ENCODE measurements at places on chromosomes 16 and 17.

- DNase-seq = no peak
These were observed 60.2 kb upstream of the ZKSCAN2 start for GRCh38 chr16:25317732-25318316.

DNA sequence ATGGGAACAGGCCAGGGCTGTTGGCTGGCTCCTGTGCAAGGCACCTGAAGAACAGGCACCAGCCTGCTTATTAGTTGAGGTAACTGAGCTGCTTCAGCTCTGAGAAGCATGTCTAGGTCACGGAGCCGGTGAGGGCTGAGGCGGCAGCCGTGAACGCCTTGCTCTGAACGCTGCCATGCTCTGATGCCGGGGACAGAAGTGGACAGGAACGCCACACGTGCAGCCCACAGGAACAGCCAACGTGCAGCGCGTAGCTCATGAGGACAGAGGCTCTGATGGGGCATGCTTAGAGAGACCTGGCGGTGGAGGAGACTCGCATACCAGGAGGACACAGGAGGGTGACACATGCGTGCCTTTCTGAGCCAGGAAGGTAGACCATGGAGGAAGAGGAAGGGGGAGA, 25.6 kb downstream of the USP22 start:
- DNase-seq = no peak

DNA sequence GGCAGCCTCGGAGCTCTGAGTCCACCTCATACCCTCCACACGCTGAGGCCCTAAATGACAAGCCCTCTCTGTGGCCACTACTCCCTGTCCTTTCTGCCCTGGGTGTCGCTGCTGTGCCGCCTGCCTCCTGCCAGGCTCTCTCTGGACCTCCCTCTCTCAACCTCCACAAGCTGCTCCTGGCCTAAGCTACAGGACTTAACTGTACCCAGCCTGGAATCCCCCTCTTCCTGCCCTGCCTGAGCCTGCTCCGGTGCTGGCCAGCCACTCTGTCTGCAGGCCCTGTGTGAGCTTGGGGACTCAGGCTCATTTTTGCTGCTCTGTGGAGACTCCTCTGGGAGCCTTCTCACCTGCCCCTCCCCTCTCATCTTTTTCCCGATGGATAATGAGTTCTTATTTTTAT, 21.5 kb downstream of the IFT140 start:
- DNase-seq = no peak

DNA sequence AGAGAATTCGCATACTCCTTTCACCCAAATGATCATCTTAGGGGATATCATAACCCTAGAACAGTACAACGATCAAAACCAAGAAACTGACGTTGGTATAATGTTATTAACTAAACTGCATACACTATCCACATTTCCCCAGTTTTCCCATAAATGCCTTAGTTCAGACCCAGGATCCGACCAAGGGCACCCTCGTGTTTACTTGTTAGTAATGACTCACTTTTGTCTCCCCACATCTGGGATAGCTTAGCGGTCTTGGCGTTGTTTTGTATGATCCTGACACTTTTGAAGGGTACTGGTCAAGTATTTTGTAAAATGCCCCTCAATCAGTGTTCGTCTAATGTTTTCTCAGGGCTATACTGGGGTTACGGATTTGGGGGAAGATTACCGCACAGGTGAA, 8.0 kb downstream of the HS3ST3A1 start:
- DNase-seq = peak; percentile 73

GRCh38 chr17:75835654-75835987, 8.6 kb downstream of the UNC13D start:
- no peak for DNase-seq

DNA sequence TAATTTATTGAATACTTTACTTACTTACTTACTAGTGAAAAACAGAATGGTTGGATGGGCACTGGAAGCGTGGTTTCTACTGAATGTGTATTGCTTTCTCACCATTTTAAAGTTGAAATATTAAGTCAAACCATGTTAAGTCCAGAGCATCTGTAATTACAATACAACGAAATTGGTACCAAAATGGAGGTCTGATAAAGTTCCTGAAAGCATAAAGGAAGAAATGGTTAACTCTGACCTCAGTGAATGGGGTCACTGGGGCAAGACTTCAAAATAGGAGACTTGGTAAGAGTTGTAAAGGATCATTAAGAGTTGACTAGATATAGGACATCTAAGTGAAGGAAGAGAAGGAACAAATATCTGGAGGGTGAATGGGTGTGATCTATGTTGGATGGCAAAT, 237.1 kb downstream of the MAF start:
- DNase-seq = no peak

DNA sequence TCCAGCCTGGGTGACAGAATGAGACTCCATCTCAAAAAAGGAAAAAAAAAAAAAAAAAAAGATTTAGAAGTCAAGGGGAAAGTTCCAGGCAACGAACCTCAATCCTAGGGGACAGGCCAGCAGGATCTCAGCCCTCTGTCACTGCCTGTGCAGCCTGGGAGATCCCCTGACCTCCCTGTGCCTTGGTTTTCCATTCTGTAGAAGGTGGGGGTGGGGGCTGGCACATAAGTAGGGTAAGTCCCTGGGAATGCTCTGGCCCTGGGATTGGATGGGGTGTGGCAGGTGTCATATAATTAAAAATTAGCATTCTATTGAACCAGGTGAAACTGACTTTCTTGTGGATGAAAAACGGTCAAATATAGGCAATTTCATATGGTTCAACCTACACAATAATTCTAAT, 90.5 kb downstream of the C16orf78 start:
- no peak for DNase-seq

GRCh38 chr16:51577621-51578303, 426.7 kb upstream of the SALL1 start:
- no peak for DNase-seq

DNA sequence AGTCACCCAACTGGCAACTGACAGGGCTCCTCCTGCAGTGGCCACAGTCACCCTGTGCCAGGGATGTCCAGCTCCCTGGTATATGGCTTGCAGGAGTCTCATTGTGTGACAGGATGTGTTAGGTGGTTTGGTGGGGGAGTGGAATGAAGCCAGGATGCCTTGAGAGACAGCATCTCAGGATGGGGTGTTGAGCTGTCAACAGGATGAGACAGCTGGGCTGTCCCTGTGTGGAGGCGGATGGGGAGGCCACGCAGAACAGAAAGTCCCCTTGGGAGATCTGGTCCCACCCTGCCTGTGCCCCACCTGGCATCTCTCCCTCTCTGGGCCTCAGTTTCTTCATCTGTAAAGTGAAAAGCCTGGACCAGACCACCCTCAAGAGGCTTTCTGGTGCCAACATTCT, 9.5 kb upstream of the ZNF469 start:
- no peak for DNase-seq

DNA sequence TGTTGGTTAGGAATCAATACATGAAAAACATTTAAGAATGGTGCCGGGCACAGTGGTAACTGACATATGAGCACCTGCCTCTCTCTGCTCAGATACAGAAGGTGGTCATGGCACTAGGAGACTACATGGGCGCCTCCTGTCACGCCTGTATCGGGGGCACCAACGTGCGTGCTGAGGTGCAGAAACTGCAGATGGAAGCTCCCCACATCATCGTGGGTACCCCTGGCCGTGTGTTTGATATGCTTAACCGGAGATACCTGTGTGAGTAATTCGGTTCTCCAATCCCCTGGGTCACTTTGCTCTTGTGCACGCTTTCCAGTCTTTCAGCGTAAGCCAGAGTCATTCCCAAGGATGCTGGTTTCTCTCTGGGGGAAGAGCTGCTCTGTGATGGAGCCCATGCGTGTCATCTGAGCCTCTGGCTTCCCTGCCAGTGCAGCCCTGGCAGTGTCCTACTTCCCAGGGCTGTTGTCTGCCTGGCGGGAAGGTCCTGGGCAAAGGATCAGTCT, 3.0 kb upstream of the CD68 start:
- no peak for DNase-seq

DNA sequence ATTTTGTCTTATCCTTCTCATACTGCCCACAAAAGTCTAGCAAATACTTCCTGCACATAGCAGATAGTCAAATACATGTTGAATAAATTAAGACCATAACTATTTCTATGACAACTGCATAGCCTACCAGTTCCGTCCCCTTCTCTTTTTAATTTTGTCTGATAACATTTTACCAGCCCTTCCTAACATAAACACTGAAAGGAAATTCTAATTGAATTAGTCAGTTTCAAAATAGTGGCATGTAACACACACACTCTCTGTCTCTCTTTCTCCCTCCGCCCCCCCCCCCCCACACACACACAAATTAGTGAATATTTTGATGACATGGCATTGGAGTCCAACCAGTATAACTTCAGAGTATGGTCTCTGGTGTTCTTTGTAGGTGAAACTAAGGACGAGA, 41.8 kb downstream of the TNRC6C start:
- peak; percentile 63 for DNase-seq

- DNase-seq = peak; percentile 55
These were observed 6.2 kb downstream of the BECN1 start for GRCh38 chr17:42817866-42818265.

DNA sequence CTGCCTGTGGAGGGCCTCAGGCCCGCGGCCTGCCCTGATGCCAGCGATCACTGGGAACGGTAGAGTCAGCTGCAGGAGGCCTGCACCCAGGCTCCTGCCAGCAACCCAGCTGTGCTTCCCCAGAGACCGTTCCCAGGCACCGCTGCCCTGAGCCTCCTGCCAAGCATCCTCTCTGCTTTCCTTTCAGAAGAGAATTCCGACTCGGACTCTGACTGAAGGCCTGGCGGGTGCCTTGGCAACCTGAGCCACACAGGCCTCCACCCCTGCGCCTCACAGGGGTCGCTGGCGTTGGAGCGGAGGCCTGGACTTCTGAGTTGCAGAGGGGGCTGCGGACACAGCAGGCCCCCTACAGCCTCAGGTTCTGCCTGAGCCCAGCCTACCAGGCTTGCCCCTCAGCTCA, 7.9 kb downstream of the CMTM3 start:
- DNase-seq = no peak

DNA sequence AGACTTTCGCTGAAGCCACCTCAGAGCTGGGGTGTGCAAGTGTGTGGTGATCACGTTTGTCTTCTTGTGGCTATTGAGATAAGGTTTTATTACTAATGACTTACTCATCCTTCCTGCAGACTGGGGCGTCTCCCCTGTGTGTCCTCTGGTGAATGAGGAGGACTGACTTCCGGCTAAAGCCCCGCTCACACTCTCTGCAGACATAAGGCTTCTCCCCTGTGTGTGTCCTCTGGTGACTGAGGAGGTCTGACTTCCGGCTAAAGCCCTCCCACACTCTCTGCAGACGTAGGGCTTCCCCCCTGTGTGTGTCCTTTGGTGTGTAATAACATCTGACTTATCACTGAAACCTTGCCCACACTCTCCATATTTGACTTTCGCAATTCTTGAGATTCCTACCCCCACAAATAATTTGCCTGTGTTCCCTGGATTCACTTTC, 19.4 kb downstream of the PRDM7 start:
- peak; percentile 48 for DNase-seq

- no peak for DNase-seq
These were observed 9.3 kb downstream of the HS3ST3A1 start for GRCh38 chr17:13592427-13592826.

DNA sequence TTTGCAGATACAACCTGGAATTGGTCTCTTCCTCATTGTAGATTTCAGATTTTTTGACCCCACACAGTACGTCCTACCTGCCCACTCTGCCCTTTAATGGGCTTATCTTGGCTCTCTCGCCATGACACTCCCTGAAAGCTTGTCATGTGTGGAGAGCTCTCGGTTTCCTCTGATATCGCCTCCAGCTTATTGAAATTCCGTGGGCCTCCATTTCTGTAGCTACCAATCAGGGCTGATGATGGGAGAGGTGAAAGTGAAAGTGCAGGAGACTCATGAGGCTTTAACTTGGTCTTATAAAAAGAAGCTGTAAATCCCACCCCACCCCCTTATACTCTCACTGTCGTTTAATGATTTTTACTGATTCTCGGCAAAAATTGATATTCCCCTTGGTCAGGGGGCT, 17.7 kb downstream of the HOXB1 start:
- DNase-seq = no peak

- DNase-seq = no peak
These were observed 48.8 kb downstream of the HSD17B2 start for GRCh38 chr16:82083710-82084353.

GRCh38 chr17:63966646-63967264, 6.0 kb downstream of the SCN4A start:
- DNase-seq = no peak

GRCh38 chr17:67044016-67044772, at the start of gene CACNG1:
TSS of gene CACNG1 (plus strand) at chr17:67044554. CDS start at chr17:67044661, 107 bp downstream.
- no peak for DNase-seq

- DNase-seq = peak; percentile 8
These were observed 509 bp upstream of the ATAD5 start for GRCh38 chr17:30831257-30831656.

DNA sequence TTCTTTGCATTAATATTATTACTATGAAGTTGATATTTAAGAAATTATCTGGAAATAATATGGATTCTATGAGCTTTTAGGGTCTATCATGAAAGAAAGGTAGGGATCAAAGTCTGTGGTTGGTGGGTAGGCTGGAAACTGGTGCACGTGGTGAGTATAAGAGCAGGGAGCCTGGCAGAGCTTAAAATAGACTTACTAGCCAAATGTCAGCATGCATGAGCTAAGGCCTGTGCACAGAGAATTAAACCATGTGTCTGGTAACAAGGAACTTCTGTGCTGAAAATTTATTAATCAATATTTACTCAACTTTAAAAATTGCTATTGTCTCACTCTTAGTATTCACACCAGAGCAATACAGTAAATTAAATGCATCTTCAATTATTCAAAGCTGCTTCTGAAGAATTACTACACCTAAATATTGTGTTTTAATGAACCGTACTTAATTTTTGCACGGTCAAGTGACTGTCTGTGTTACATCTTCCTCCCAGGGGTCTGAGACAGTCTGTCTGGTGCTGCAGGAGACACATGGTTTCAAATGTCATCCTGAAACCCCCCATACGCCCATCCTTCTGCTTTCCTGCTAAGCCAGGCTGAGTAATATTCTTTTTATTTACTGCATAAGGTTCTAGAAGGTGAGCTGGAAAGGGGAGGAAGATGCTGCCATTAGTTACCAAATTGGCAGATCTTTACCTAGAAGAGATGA, 161.0 kb upstream of the NLRP1 start:
- DNase-seq = no peak

GRCh38 chr17:75240394-75241142, 20.8 kb downstream of the GGA3 start:
- DNase-seq = peak; percentile 24

Measured in AG10803 (cell line).